ENCODE measurements at places on chromosomes 12 and 14. TPM values are rescaled to one million over a fixed set of nuclear protein-coding genes. Genes with fewer than 3 reads are reported as not detected.

CHD8 gene
- 39.7 TPM for total RNA-seq

DNA sequence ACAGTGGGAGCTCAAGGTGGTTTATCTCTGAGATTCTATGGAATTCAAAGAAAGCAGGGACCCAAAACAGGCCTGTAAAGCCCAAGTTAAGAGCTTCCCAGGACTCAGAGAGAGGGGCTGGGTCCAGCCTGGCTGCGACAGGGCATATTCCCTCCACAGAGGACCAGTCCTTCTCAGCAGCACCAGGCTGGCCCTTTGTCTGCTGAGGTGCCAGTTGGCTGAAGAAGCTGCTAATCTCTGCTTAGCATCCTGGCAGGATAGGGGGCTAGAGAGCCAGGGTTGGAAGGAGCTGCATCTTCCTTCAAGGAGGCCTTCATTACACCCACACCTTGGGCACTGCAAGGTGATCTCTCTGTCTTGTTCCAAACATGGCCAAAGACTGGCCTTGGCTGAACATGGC lies 68.3 kb upstream of the TUNAR start:
- DNase-seq, result no peak

GRCh38 chr12:15602051-15602672 lies 187.0 kb downstream of the EPS8 start:
- DNase-seq, result no peak

- DNase-seq, result no peak
Observed at GRCh38 chr12:59695379-59695778, 99.5 kb downstream of the SLC16A7 start.

GRCh38 chr14:100486025-100486828 lies 101.0 kb downstream of the BEGAIN start:
- peak; percentile 65 for DNase-seq

KLRD1 gene
- total RNA-seq, result 1.8 TPM

- DNase-seq, result peak; percentile 11
Observed at GRCh38 chr12:109752117-109753053, 38.8 kb downstream of the FAM222A start.

- DNase-seq, result no peak
Observed at GRCh38 chr12:130835436-130835835, 3.6 kb downstream of the STX2 start.

- DNase-seq, result peak; percentile 20
Observed at GRCh38 chr12:131113568-131114270, 160.0 kb downstream of the ADGRD1 start.

All from right cardiac atrium (tissue), 5 donors.